NCI-H1930 (cell line): ENCODE measurements at places on chromosomes 13 and 19.

DNA sequence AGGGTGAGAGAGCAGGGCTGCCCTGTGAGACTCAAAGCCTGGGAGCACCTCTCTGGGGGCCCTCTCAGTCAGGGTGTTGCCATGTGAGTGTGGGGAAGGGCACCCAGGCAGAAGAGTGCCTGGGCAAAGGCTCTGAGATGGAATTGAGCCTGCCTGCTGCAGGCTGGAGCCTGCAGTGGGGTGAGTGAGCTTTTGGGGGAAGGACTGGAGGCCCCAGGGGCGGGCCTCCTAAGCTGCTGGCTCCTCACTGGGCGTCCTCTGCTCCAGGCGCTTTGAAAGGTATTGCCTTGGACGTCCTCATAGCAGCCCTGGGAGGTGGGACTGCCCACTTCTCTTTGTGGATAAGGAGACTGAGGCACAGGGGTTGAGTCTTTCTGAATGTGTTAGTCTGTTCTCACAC, 60.3 kb downstream of the ARHGEF7 start:
- no peak for DNase-seq

GRCh38 chr13:59337070-59337469, 826.7 kb downstream of the DIAPH3 start:
- no peak for DNase-seq

DNA sequence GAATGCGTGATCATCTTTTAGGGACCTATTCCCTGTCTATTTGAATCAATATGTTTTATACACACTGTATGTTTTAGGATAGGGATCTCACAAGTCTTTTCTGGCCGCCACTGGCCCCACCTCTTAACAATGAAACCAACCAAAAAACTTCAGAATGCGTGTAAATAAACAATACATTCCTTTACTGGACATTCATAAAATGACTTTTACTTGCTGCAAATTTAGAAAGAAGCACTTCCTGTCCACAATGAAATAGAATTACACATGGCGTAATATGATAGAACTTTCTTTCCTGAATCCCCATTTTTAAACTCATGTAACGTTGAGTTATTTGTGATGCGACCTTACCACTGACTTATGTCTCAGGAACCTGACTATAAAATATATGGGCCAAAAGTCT, 233.6 kb downstream of the SLITRK6 start:
- DNase-seq, result no peak

GRCh38 chr13:40897053-40897452, 107.6 kb downstream of the SLC25A15 start:
- DNase-seq, result no peak

- DNase-seq, result no peak
Observed at GRCh38 chr19:58067240-58067912, 8.3 kb downstream of the ZNF135 start.

- DNase-seq, result no peak
Observed at GRCh38 chr19:3024870-3025548, 4.1 kb downstream of the TLE2 start.

DNA sequence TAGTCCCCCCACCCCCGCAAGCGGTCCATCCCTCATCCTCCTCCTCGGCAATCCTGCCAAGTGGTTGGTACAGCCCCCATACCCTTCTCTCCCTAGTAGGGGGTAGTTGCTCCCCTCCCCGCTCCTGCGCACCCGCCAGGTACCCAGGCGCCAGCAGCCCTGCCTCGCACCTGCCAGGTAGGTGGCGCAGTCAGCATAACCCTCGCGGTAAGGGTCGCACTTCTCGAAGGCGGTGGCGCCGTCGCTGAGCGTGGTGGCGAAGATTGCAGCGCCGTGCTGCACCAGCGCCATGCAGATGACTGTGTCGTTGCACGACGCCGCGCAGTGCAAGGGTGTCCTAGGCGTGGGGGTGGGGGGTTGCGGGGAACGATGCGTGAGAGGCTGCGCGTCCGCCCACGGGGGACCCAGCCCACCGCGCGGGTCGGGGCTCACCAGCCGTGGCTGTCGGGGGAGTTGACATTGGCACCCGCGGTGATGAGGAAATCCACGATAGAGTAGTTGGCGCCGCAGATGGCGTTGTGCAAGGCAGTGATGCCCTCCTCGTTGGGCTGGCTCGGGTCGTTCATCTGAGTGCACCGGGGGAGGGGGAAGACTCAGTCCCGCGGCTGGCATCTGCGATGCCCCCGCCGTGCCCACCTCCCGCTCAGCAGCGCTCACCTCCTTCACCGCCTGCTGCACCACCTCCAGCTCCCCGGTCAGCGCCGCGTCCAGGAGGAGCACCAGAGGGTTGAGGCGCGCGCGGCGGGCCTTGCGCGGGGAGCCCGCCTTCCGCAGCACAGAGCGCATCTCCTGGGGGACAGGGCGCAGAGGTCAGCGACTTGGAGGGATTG, 15.2 kb upstream of the ERCC2 start:
- DNase-seq, result peak; percentile 55

DNA sequence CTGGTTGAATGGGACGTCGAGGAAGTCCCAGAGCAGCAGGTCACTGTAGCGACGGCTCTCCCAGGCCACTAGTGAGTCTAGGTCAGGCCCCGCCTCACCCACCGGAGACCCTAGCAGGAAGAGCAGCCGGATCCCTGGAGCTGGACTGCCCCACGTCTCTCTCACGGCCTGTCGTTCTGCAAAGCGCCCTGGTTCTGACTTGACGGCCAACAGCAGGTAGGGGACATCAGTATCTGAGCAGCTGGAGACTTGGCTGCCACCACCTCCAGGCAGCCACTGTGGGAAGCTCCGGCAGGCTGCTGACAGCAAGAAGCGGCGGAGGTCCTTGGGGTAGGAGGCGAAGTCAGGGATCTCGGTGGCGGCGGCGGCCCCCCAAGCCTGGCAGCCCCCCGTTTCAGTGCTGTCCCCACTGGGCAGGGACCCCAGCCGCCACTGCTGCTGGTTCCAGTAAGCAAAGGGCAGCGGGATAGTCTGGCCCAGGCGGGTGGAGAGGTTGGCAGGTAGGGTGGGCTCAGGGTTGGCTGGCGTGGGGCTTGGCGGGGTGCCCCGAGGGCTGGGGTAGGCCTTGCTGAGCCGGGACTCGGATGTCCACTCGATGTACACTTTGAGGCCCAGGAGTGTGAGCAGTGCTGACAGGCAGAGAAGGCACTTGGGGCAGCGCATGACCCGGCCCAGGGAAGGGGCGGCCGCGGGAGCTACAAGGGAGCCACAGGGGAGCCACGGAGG, 895 bp downstream of the B3GNT8 start:
- no peak for DNase-seq

DNA sequence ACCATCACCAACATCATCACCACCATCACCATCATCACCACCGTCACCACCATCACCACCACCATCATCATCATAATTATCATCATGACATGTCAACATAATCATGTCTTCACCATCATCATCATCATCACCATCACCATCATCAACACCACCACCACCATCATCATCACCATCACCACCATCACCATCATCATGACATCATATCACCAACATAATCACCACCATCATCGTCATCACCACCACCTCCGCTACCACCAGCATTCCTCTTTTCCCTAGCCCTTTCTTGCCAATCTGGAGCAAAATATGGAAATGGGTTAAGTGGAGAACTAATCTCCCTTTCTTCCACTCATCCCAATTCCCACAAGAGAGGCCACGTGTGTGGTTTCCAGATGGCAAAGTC, 1.1 kb upstream of the TTYH1 start:
- DNase-seq, result no peak

DNA sequence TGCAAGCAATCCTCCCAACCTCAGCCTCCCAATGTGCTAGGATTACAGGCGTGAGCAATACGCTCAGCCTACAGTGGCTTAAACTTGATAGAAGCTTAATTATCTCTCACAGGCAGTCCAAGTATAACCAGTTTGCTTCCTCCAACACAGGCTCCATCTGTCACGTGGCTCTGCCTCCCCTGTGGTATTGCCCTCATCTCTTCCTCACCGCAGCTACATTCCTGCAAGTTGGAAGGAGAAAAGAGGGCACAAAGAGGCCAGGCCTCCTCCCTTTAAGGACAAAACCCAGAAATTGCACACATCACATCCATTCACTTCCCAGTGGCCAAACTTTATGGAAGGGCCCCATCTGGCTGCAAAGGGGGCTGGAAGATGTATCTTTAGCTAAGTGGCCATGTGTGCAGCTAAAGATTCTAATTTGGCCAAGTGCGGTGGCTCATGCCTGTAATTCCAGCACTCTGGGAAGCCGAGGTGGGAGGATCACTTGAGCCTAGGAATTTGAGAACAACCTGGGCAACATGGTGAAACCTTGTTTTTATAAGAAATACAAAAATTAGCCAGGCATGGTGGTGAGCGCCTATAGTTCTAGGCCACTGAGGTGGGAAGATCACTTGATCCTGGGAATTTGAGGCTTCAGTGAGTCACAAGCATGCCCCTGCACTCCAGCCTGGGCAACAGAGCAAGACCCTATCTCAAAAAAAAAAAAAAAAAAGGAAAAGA, 3.1 kb upstream of the SDHAF1 start:
- no peak for DNase-seq

DNA sequence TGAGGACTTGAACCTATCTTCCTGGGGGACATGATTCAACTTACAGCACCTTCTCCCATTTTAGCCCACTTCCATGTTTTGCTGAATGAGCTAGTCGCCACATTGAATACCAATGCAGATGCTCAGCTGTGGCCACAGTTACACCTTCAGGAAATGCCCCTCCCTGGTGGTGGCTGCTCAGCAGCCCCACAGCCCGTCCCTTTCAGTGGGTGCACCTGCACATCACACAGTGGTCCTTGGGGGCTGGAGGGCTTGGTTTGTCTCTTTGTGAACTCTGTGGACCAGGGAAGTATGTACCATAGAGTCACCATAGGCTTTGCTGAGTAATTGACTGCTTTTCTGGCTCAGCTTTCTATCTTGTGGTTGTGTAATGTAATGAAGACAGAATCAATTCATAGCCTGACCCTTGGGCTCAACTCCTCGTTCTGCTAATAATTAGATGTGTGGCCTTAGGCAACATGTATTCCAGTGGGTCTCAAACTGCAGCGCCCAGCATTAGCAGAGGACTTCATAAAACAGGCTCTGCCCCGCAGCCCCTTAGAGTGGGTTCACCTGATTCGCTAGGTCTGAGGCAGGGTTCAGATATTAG, 48.1 kb upstream of the FARP1 start:
- DNase-seq, result no peak

DNA sequence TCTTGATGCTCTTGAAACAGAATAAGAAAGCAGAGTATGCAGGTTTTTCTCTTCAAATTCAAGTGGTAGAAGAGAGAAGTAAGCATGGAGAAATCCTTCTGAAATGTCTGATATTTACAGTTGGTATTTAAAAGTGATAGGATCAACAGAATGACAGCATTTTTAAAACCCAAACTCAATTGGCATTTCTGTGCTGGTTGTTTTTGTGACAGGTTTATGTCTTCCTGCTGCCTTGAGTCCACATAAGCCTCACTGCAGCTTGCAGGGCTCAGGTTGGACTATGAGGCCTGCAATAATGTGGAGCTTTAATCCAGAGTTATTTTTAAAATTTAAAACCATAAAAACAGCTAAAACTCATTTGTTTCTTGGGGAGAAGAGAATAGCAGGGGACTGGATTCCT, 105.1 kb downstream of the ZAR1L start:
- DNase-seq, result no peak

DNA sequence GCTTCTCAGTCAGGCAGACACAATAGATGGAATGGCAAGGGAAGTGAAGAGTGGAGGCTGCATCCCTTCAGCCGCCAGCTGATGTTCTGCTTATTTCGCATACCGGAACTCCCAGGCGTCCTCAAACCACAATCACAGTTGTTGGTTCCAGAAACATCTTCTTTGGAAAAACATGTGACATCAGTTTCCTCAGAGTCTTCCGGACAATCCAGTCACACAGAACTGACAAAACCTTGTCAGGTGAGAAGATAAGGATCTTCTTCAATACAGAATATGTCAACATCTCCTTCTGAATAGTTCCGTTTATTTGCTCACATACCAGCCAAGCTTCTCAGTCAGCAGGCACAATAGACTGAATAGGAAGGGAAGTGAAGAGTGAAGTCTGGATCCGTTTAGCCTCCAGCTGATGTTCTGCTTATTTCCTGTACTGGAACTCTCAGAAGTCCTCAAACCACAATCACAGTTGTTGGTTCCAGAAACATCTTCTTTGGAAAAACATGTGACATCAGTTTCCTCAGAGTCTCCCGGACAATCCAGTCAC, 45.1 kb upstream of the CEACAM21 start:
- no peak for DNase-seq

- no peak for DNase-seq
Observed at GRCh38 chr19:42005504-42005903, 11.5 kb upstream of the ATP1A3 start.

DNA sequence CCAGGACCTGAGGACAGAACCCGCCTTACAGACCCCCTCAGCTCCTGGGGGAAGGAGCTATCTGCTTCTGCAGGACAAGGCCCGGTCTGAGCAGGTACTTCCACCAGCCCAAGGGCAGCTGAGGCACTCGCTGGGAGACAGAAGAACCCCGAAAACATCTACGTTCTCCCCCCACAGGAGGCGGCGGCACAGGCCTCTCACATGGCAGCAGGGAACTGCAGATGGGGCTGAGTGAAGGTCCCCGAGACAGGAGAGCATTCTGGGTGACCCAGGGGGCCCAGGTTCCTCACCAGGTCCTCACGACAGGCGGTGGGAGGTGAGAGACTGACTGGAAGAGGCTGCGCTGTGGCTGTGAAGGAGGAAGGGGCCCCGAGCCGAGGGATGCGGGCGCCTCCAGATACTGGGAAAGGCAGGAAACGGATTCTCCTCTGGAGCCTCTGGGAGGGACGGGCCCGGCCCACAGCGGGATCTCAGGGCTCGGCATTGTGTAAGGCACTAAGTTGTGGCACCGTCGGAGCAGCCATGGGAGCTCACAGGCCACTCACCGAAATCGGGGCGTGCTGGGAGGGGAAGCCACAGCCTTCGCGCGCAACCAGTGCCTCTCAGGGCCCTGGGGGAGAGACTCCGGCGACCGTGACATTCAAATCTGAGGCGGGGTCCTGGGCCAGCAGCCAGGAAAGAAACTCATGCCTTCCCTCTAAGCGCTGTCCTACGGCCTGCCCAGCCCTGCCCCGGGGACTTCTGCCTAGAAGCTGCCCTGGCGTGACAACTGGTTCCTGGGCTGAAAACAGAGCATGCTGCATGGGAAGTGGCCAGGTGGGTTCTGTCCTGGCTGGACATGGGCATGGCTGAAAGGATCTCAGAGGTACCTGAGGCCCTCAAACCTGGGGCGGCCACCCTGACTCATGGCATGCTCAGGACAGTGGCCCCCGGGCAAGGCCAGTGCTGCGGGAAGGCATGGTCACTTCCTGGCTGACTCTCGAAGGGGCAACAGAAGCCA, 14.0 kb downstream of the RPL36 start:
- DNase-seq, result no peak

GRCh38 chr19:14056741-14057356, 5.0 kb downstream of the PALM3 start:
- no peak for DNase-seq

GRCh38 chr13:22940090-22940710, 240.6 kb upstream of the SGCG start:
- no peak for DNase-seq

GRCh38 chr13:76976490-76976889, 15.4 kb upstream of the CLN5 start:
- no peak for DNase-seq

GRCh38 chr19:7918615-7919421, 1.3 kb upstream of the SNAPC2 start:
- no peak for DNase-seq
